ENCODE measurements at places on chromosomes 3 and 15.

- DNase-seq, result no peak
Measured at GRCh38 chr15:22952796-22953579, 27.2 kb downstream of the CYFIP1 start.

GRCh38 chr3:178474526-178474925 is 61.7 kb upstream of the KCNMB2 start:
- no peak for DNase-seq

- DNase-seq, result no peak
Measured at GRCh38 chr3:128269006-128269775, 115.9 kb downstream of the EEFSEC start.

- no peak for DNase-seq
Measured at GRCh38 chr3:149145974-149146373, 16.5 kb downstream of the HPS3 start.

DNA sequence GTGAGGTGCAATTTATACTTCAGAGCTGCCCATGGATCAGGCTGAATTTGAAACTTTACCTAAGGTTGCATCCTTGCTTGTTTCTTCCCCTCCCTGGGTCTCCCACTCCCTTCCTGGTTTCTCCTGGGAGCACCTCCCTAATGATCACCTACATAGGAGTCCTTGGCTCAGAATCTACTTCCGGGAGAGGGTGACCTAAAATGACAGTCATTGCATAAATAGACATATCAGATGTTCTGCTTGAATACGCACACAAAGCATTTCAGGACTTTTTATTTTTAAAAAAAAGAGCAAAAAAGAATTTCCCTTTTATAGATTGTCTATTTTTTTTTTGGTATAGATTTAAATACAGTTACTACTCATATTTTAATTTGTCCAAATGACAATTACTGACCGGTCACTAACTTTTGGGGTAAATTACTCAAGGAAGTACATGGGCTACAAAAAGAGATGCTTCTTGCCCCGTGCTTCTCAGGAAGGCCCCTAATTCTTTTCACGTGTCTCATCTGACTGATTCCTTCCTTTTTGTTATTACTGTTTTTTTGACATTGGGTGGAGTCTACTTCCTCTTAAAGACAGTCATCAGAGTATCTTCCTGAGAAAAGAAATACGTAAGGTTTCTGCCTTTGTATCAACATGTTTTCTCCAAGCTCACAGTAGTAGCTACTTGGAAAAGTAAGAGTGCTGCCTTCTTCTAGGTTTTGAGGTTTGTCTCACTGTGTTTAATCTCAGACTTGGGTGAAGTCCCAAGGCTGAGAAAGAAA is 4.9 kb upstream of the MYZAP start:
- no peak for DNase-seq

- no peak for DNase-seq
Measured at GRCh38 chr15:69729167-69729748, 276.6 kb downstream of the RPLP1 start.

GRCh38 chr3:151593928-151594327 is 133.1 kb upstream of the IGSF10 start:
- DNase-seq, result no peak

DNA sequence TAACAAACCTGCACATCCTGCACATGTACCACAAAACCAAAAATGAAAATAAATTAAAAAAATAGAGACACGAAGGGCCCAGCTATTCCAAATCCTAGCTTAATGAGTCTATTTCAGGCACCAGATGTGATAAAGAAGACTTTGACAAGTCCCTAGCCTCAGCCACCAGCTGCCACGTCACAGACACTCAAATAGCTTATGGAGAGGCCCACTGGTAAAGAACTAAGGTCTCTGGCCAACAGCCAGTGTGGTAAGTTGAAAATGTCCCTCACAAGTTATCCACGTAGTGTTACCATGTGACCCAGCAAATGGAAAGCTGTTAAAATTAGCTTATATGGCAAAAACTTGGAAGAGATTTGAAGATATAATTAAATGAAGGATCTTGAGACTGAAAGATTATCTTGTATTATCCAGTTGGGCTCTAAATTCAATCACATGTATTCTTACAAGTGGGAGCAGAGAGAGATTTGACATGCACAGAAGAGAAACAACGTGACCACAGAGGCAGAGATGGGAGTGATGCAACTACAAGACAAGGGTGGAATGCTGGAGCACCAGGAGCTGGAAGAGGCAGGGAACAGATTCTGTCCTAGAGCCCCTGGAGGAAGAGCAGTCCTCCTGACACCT is 10.9 kb downstream of the ACSBG1 start:
- DNase-seq, result no peak

GRCh38 chr3:147655236-147655635 is 246.1 kb downstream of the ZIC1 start:
- DNase-seq, result no peak

- DNase-seq, result no peak
Measured at GRCh38 chr3:178777718-178778411, 241.6 kb downstream of the KCNMB2 start.

DNA sequence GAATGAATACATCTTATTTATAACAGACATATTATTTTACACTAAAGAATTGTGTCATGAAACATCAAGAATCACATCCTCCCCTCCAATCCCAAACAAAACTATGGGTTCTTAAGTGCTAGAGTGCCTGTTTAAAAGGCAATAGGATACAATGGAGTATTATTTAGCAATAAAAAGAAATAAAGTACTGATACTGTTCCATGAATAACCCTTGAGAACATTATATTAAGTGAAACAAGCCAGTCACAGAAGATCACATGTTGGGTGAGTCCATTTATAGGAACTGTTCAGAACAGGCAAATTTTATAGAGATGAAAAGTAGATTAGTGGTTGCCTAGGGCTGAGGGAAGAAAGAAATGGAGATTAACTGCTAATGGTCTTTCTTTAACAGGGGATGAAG is 86.5 kb downstream of the ANKRD28 start:
- no peak for DNase-seq

- DNase-seq, result no peak
Measured at GRCh38 chr3:148077318-148077923, 620.3 kb upstream of the AGTR1 start.
